Inflammatory macrophage treated with lipopolysaccharide for 4 hours (primary cell): ENCODE measurements at places on chromosomes 3 and 15.
A peak's percentile ranks its signal among the peaks of the same experiment; 100 is the strongest.

GRCh38 chr15:61057376-61057775 is 171.7 kb downstream of the RORA start:
- no peak for DNase-seq

GRCh38 chr3:21393683-21394311 is 357.2 kb downstream of the ZNF385D start:
- DNase-seq: no peak

DNA sequence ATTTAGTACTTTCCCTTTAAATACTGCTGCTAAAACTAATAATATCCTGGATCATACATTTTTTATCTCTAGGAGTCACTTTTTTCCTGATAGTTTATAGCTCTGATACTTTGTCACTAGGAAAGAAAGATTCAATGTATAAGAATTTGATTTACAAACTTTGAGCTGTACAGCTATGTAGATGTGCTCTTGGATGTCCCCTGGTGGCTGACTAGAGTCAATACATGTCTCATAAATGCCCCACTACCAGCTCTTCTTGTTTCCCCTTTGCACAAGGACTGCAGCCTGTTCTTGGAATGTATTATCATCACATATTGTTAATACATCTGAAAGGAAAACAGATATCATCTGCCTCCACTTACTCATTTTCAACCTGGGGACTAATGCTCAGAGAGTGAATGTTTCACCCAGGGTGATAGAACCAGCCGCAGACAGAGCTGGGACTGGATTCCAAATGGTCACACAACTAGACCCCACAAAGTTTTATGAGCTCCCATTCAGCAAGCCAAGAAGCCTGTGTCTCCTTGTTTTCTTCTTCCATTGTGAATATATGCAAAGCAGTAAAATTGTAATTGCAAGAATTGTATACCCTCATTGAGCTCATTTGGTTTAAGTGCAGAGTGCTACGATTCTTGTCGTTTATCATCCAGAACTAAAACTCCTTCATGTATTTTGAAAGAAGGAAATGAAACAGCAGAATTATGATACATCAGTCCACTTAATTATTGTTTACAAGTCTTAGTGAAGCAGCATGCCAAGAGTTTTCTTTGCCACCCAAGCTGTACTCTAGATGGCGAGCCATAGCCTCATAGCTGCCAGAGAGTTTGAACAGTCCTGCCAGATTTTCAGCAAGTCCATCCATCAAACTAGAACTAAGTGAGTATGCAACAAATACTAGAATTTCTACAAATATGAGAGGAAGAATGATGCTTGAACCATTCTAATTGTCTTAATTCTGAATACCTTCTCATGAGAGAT is 261.6 kb upstream of the LMCD1 start:
- peak; percentile 37 for DNase-seq

DNA sequence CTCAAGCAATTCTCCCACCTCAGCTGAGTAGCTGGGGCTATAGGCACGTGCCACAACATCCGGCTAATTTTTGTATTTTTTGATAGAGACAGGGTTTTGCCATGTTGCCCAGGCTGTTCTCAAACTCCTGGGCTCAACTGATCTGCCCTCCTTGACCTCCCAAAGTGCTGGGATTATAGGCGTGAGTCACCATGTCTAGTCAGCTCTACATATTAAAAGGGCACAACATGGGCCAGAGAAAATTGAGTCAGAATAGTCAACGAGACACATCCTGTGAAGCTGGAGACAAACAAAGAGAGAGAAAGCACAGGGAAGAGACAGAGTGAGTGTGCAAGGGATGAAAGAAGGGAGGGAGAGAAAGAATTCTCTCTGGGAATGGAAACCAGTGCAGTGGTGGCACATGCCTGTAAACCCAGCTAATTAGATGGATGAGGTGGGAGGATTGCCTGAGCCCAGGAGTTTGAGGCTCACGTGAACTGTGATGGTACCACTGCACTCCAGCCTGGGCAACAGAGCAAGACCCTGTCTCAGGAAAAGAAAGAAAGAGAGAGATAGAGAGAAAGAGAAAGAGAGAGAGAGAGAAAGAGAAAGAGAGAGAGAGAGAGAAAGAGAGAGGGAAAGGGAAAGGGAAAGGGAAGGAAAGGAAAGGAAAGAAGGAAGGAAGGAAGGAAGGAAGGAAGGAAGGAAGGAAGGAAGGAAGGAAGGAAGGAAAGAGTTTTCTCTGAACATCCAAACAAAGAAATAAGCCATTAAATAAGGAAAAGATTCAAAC is 107.2 kb upstream of the SLC25A36 start:
- no peak for DNase-seq

DNA sequence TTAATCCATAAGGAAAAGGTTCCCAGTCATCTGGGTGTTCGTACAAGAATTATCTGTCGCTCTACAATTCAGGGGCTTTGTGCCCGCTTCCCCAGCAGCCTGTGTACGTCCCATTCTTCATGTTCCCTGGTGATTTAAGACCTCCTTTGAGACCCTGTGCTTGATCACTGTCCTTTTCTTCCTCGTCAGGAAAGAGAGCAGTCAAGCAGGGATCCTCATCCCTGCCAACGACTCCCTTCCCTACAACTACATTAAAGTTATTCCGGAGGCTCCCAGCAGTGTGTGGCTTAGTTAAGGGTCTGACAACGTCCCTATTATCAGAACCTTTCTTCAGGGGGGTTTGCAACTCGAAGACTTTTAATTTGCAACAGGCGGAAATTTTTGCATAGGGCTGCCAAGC is 175.7 kb downstream of the FOXP1 start:
- DNase-seq: no peak

GRCh38 chr3:174784206-174784934 is 74.8 kb upstream of the NAALADL2 start:
- no peak for DNase-seq

- DNase-seq: no peak
These were observed 359.2 kb upstream of the PROK2 start for GRCh38 chr3:72143966-72144717.

GRCh38 chr3:30186741-30187219 is 419.6 kb upstream of the TGFBR2 start:
- no peak for DNase-seq

DNA sequence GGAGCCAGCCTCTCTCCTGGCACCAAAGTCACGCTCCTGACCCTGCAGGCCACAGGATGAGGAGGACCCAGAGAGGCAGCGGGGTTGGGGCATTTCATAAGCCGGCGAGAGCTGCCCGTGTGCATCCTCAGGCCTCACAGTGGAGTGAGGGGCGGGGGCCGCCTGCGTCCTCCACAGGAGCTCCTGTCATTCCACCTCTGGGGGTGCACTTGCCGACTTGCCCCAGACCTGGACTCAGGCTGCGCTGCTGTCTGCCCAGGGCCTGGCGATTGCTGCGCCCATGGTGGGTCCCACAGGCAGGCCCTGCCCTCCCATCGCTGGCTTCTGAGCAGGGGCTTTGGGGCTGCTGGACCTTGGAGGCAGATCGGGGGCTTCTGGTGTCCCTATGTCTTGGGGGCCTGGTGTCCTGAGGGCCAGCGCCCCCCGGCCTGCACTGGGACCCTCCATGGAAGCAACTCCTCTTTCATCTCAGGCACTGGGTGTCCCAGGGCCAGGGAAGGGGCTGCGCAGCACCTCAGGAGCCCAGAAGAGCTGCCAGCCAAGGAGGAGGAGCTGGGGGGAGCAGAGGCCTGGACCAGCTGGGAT is 184.0 kb downstream of the GOLGA6L6 start:
- no peak for DNase-seq

DNA sequence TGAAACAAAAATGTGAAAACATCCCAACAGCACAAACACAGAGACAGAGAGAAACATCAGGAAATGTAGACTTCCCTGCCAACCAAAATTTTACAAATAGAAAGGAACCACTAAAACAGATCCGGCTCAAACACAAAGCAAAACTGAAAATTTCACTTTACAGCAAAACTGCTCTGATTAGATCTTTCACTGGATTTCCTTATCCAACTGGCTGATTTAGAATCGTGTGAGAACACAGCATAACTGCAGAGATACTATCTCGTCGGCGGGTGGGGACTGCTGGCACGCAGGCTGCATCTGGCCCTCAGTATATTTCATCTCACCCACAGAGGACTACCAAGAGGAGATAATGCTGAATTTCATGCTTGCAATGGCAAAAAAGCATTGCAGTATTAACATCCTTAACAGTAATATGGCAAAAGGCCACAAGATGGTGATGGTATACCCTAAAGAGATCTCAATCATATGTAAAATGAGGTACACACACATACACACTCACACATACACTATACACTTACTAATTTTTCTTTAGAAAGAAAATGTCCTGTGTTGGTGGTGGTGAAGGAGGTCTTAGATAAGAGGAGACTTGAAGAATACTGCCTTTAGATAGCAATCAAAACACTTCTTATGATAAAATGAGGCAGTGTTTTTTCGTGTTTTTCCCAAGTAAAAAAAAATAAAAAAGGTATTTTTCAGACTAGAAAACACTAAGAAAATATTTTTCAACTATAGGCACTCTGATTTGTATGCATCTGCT is 10.6 kb upstream of the LEO1 start:
- peak; percentile 81 for DNase-seq

DNA sequence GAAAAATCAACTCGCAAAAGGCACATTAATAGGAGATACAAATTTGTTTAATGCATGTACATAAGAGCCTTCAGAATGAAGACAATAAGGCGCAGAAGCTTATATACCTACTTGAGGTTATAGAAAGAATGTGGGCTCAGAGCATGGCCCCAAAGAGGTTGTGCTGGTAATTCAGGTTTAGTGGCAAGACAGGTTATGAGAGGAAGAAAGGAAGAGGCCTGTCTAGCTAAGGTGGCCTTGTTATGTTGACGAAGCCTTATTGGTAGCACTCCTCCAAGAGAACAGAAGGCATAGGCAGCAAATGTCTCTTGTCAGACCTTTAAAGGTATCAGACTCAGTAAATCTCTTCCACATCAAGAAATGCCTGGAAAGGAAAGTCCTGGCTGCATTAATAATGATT is 290.8 kb downstream of the MCTP2 start:
- DNase-seq: no peak

GRCh38 chr3:127422663-127423375 is 135.0 kb upstream of the PRR20G start:
- no peak for DNase-seq

- DNase-seq: peak; percentile 76
These were observed 3.9 kb upstream of the ACTL6A start for GRCh38 chr3:179558742-179559364.

DNA sequence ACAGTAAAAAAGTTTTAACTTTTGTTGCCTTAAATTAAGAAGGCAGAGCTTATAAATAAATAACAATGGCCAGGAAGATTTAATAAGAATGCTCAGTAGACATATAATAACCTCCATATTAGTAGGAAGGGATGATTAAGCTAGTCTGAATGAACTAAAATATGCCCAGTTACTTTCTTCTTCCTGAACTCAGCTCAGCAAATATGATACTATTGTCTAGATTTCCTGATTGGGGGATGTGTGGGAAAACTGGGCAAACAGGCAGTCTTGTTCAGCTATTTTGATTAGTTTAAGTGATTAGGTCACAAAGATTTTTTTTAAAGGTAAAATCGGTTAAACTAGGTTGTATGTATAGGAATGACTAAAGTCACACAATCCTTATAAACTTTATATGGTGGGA is 167.2 kb upstream of the SLC2A2 start:
- no peak for DNase-seq

DNA sequence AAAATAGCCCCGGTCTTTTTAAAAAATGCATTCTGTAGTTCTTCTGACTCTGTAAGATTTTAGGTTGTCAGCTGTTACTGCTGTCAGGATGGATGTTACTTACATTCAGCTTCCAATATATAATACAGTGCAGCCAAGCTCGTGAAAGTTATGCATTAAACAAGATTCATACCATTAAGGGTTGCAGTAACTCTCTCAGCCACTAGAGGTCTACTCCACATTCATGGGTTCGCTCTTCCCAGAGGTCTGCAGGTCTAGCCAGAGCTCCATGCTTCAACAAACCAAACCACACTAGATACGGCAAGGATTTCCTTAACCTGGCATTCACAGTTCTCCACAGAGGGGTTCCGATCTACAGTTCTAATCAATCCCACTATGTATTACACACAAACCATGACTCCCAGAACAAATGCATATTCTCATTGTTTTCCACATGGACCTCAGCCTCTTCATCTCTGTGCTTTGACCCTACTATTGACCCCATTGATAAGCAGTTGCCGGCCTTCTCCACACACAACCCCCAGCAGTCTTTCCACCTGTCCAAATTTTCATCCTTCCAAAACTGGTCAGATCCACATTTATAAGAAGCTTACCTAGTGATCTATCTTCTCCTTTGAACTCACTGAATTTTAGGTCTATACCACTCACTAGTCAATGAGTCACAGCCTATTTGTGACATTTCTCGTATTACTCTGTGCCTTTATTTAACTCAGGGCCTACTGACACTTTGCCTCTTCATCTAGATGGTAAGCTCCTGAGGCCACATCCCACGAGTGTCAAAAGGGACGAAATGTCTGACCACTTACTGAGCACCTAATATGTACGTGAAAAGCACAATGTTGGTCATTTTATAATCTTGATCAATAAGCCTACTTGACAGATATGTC is 33.7 kb downstream of the RORA start:
- DNase-seq: peak; percentile 40

GRCh38 chr15:77858792-77859490 is 218.6 kb downstream of the TBC1D2B start:
- DNase-seq: peak; percentile 84

DNA sequence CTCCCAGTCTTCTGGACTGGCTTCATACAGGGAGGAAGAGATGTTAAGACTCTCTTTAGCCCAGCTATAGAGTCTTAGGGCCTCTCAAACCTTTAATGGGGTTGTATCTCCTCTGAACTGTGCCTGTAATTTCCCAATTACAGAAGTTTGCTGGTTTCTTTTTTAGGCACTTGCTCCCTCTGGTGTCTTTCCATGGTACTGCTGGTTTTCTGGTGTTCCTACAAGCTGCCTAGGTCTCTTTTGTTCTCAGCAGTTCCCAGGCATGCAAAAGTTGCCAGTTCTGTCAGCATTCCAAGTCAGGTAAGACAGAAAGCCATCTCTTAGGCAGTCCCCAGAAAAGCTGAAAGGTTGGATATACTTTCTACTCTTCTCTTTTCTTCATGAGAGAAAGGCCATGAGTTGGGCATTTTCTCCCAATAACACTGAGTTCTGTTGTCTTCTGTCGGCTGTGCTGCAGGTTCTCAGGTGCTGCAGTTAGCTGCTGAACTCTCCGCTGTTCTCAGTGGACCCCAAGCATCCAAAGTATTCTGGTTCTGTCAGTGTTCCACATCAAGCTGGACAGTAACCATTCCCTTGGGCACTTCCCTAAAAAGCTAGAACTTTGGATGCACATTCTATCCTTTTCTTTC is 54.4 kb upstream of the EHHADH start:
- peak; percentile 79 for DNase-seq

GRCh38 chr3:179964890-179965289 is 71.8 kb downstream of the PEX5L start:
- no peak for DNase-seq

DNA sequence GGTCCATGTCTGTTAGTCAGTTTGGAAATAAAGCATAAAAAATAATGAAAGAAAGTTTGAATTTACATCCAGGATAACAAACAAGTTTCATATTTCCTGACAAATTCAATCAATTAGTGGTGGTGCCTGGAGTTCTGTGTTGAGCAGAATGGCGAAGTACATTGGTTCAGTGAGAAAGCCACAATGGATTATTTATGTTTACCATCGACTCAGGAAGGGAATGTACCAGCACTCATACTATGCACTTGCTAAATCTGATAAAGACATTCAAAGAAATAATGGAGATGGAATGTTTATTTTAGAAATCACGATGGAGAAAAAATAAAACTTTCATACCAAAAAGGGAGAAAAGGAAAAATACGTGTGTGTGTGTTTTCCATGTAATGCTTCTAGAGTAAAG is 45.3 kb upstream of the MME start:
- DNase-seq: no peak

- no peak for DNase-seq
These were observed 404.1 kb upstream of the ATP11B start for GRCh38 chr3:182389071-182389815.

- DNase-seq: no peak
These were observed 224.4 kb upstream of the ATP11B start for GRCh38 chr3:182568876-182569275.
